ENCODE measurements at places on chromosomes 1 and 21.

DNA sequence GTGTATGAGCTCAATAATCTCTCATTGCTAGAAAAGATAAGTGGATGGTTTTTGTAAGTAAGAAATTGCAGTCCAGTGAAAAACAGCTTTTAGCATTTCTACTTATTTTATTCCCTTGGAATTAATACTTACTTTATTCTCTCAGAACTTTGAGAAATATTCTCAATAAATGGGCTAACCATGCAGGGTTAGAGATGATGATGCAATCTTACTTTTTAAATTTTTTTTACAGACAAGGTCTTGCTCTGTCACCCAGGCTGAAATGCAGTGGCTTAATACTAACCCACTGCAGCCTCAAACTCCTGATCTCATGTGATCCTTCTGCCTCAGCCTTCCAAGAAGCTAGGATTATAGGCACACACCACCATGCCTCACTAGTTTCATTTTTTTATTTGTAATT lies 440.8 kb upstream of the ZP4 start:
- no peak for DNase-seq

DNA sequence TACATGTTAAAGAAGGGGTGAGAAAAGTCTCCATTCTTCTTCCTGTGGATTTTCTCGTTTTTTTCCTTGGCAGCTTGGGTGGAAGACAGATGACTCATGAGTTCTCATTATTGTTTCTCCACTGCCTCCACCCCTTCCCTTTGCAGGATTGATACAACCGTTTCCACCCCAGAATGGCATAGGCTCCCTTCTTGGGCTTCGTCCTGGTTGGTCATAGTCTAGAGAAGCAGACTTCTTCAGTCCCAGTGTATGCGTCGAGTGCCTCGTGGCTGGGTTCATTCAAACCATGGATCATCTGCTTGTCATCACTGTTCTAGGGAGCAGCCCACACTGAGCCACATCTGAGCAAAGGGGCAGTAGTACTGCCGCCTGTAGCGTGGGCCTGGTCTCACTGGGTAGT lies 13.7 kb downstream of the PTGFRN start:
- DNase-seq = no peak

GRCh38 chr1:208929575-208929974 lies 653.9 kb upstream of the CAMK1G start:
- no peak for DNase-seq

DNA sequence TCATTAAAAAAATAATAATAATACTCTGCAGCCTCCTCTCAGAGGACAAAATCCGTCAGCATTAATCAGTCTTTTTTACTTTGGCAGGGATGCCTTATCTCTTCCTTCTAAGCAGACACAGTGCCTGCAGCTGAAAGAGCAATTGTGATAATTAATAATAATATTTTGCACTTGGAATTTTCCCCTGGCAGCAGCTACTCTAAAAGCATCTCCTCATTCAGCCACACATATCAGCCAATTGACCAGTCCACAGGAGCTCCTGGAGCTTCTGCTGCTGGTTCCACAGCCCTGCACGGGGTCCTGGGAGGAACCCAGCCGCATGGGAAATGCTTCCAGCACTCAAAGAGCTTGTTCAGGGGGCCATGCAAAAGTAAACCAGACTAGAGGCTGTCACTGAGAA lies 31.0 kb upstream of the VWA5B1 start:
- DNase-seq = no peak

DNA sequence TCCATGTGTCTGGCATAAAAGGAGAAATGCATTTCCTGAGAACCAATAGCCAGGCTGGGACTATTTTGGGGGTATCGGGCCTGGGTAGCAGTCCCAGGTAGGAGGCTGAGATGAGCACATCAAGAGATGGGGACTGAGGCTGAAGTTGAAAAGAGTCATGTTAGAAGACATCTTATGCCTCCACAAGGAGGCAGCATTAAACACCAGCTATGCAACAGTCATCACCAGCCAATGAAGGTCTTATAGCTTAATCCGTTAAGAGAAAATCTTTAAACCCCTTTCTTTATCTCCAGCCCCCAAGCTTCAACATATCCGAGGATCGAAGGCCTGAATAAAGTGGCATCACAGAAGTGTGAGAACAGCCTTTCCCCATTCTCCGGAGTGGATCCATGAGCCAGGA lies 640.7 kb upstream of the PTBP2 start:
- DNase-seq = no peak

DNA sequence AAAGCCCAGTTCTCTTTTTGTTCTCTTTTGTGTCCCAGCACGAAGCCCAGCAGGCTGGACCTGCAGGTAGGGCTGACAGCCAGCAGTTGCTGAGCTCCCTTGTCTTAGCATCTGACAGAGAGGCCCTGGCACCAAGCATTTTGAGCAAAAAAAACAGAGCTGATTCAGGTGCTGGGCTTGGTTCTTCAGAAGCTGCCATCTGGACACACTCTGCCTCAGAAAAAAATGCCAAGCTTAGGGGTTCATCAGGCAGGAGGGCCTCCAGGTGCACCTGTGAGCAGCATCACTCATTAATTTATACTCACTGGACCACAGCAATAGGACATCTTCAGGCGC lies 167.1 kb upstream of the PLD5 start:
- DNase-seq = no peak

DNA sequence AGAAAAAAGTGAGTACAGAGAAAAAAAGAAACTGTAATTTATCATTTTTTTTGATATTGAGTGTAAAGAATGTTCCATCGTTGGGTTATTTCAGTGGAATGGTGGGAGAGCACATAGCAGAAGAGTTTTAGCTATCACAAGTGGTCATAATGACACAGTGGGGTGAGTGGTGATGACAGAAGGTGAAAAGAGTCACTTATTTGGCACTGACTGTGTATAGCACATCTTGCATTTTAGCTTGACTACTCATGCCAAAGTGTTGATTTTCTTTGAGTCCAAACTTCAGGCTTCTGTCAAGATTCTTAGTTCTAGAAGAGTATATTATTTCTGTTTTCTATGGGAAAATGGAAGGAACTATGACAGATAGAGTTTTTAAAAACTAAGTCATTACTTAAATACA lies 261.2 kb downstream of the GRIK1 start:
- no peak for DNase-seq

GRCh38 chr1:150534002-150534401 lies 15.2 kb upstream of the ADAMTSL4 start:
- no peak for DNase-seq

GRCh38 chr1:35285771-35286606 lies 17.5 kb downstream of the ZMYM4 start:
- peak; percentile 24 for DNase-seq

DNA sequence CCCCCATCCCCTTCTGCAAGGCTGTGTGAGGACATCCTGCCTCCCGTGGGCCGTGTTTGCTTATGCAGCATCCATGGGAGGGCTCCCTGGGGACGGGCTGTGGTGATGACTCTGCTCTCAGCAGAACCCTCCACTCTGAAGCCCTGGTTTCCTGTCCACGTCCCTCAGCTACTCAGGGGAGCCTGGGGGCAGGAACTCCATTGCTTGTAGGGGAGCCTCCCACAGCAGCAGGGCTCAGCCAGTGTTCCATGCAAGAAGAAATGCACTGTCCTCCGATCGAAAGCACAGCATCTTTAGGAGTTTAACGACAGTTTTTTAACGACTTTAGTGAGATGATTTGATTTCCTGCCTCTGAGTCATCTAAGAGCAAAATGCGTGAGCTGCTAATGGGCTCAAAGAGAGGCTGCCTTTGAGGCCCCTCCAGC lies 8.3 kb upstream of the KCNAB2 start:
- no peak for DNase-seq

DNA sequence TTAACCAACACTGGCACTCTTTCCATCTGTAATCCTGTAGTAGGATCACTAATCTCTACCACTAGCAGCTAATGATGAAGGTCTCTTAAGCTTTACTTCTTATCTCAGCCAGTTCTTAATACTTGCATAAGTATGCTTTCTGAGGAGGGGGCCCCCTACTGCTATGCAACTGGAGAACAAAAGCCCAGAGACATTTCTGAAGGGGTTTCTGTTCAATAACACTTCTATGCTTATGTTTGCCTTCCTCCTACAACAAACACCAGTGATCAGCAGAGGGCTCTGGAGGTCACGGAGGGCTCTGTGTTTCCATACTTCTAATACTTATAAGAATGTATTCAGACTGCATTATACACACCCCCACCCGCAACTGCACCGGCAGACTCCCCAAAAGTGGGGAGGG lies 215.8 kb downstream of the BARHL2 start:
- no peak for DNase-seq

GRCh38 chr1:211583011-211583992 lies 4.3 kb upstream of the SLC30A1 start:
- DNase-seq = no peak

DNA sequence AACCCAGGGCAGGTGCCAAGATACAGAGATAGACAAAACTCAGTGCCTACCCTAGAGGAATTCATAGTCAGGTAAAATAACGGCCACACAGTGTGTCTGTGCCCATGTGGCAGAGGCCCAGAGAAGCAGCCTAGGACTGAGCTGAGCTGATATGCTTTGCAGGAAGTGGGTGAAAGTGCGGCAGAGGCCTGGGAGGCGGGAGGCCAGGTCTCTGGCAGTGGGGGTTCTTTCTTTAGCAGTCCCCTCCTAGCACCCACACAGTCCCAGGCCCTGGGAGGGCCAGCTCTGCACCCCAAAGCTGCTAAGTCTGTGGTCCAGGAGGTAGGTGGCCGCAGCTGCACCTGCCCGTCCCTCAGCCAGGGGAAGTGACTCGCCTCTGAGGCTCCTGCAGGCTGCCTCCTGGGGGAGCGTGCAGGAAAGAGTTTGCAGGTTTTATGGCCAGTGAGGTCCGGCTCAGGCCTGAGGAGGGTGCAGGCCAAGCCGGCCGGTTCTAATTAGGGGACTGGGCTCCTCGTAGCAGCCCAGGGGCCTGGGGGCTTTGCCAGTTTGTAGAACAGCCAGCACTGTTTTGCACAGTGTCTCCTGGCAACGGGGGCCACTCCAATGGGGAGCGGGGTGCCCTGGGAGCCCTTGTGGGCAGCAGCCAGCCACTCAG lies 107.9 kb downstream of the SPSB1 start:
- DNase-seq = no peak

- no peak for DNase-seq
Observed at GRCh38 chr1:67814121-67814772, 19.0 kb downstream of the GNG12 start.
